H7 (cell line): ENCODE measurements at places on chromosomes 7 and 10.
A peak's percentile ranks its signal among the peaks of the same experiment; 100 is the strongest.

DNA sequence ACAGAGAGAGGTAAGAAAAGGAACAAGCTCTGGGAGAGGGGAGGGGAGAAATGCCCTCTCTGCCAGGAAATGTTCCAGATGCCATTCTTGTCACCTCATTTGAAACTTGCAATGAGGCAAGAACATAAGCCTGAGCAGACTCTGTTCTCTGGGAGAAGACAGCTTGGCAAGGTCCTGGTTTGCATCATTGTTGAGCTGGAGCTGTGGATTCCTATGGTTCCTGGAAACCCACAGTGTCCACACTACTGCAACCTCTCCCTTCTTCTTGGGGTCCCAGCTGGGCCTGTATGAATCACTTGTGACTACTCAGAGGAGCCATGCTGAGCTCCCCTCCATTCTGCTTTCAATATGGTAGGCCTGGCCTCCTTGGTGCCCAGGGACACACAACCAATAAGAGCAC is 60.8 kb upstream of the HECTD2 start:
- DNase-seq: no peak

DNA sequence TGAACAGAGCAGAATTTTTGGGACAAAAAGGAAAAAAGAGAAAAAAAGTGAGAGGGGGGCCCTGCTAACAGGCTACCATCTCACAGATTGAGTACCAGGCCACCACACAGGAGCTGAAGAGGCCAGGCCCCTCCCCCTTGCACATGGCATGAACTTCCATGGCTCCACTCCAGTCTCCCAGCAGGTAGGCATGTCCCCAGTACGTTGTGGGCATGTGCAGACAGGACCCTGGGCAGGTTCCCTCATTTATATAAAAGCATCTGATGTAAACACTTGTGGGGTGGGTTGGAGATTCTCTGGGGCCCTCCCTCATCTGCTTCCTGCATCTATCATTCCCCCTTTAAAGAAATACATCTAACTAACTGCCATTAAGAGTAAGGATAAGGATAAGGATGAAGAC is 45.0 kb upstream of the AKR1C1 start:
- DNase-seq: no peak

DNA sequence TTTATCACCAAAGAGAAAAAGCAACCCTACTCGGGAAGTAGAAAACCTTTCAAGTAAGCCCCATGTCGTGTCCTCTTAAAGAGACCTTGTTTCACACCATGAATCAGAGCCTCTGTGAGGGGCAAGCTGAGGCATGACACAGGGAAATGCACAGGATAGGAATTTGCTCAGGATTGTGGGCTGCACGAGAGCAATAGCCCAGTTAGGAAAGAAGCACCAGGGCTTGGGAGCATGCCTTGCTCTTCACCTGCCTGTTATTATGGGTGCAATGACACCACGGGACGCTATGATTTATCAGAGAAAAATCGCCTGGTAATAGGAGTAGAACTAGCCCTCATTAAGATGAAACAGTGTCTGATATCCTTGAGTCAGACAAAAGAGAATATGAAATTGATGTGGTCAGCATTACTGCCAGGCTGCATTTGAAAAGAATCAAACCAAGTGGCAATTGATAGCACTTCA is 562.9 kb upstream of the NRP1 start:
- no peak for DNase-seq

DNA sequence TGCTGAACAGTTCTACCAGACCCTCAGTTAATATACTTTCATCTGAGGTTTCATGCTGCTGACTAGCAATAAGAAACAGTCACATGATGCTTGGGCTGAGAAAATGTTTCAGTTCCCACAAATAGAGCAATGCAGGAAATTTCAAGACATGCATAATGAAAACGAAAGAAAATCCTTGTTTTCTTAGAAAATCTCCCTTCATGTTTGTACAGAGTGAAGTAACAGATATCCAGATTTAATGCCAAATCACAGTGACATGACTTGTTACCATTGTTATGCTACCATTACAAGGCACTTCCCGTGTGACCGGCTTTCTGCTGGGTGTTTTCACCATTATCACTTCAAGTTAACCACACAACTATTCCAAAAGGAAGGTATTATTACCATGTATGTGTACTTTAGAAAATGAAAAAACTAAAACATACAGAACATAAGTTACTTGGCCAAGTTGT is 121.7 kb downstream of the DOCK4 start:
- no peak for DNase-seq

DNA sequence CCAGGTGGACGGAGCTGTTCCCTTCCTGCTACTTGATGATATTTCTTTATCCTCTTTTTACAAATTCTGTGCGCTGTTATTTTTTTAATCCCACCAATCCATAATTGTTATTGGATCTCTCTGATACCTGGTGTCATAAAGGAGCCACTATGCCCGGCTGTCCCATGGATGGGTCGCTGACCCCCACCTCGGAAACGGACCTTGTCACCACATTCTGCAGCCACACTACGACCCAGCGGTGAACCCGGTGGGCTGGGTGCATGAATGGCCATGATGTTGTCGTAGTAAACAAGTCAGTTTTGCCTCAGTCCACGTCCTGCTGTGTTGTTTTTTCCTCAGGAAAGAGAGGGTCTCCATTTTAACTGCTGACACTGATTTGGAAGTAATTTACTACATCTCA is 112.2 kb downstream of the PKD1L1 start:
- no peak for DNase-seq

GRCh38 chr10:71795248-71795647 is 21.9 kb upstream of the VSIR start:
- peak; percentile 83 for DNase-seq
